Stimulated activated CD8-positive, alpha-beta memory T cell treated with anti-CD3 and anti-CD28 coated beads, Interleukin-15, amount 100 ng/mL, for 1 hour (primary cell): ENCODE measurements at places on chromosomes 7 and 10.

GRCh38 chr10:88754287-88754686 lies 5.5 kb upstream of the LIPN start:
- DNase-seq = no peak

DNA sequence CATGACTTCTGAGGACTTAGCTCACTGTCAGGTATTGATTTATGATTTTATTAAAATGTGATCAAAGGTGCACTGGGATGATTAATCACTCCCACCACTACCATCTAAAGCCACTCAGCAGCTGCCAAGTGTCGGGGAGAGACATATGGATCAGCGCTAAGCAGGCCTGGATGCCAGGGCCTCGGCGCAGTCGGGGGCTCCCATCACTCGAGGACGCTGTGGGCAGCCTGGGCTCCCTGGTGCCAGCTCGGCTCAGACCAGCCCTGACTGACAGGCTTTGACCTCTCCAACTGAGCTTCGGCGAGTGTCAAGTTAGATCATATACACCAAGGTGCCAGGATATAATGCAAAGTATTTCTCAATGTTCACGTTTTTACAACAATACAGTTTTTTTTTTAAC lies 267.7 kb downstream of the ACTR3B start:
- no peak for DNase-seq

GRCh38 chr7:70183278-70183677 lies 585.0 kb downstream of the AUTS2 start:
- DNase-seq = no peak

- DNase-seq = no peak
These were observed 48.3 kb upstream of the NRBF2 start for GRCh38 chr10:63084690-63085382.

DNA sequence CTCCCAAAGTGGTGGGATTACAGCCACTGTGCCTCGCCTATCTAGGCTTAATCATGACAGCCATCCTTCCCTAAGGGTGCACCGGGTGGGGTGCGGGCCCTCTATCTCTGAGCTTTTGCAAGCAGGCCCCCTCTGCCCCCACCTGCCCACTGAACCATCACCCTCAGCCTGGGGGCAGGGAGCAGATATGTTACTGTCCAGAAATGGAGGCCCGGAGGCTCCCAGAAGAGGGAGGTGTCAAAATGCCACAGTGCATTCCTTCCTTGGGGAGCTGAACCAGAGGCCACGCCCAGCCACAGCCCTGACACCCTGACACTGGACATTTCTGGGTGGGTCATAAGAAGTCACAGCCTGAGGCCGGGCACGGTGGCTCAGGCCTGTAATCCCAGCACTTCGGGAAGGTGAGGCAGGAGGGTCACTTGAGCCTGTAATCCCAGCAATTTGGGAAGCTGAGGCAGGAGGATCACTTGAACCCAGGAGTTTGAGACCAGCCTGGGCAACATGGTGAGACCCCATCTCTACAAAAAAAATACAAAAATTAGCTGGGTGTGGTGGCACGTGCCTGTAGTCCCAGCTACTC lies 129.8 kb upstream of the TNRC18 start:
- no peak for DNase-seq

DNA sequence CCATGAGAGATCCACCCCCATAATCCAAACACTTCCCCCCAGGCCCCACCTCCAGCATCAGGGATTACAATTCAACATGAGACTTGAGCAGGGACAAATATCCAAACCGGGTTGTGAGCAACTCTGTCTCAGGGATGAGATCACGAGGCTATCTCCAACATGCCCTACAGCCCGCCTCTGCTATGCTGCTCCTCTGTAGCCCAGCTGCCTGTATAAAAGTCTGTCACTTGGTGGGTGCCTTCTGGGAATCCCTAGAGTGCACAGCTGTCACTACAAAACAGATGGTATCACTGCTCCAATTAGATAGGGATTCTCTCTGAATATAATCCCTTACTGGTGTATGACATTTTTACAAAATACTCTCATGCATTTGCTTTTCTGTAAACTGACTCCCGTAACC lies 114.9 kb upstream of the NANOS1 start:
- DNase-seq = no peak

GRCh38 chr10:121536310-121536913 lies 61.8 kb downstream of the FGFR2 start:
- no peak for DNase-seq

DNA sequence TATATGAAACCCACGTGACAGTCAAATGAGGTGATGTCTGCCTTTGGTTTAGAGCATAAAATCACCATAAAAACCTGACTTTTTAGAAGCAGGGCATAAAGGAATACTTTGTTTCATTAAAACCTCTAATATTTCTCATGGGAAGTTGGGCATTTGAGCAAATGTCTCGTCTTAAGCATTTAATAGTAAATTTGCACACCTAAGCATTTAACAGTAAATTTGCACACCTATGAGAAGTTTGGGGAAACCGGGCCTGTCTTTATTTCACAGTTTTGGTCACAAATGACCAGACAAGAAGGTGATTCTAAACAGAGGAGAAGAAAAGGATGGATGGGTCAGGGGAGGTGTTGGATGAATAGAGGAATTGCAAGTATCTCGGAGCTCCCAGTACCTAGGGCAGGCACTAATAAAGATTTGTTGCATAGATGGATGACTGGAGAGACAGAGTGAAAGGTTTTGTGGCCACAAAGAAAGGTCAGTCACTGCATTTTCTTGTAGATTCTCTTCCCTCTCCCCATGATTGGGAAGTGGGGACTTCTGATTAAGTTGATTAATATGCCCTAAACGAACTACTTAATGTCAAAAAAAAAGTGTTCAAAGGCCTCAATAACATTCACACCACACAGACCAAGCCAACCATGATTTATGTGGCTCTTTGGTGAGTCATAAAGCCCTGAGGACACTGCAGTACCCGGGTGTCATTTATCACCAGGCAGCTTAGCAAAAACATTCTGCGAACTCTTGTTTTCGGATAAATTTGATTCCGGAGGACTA lies 158.2 kb downstream of the SPAG6 start:
- DNase-seq = no peak

GRCh38 chr7:109782806-109783205 lies 1213.1 kb downstream of the DNAJB9 start:
- DNase-seq = no peak

DNA sequence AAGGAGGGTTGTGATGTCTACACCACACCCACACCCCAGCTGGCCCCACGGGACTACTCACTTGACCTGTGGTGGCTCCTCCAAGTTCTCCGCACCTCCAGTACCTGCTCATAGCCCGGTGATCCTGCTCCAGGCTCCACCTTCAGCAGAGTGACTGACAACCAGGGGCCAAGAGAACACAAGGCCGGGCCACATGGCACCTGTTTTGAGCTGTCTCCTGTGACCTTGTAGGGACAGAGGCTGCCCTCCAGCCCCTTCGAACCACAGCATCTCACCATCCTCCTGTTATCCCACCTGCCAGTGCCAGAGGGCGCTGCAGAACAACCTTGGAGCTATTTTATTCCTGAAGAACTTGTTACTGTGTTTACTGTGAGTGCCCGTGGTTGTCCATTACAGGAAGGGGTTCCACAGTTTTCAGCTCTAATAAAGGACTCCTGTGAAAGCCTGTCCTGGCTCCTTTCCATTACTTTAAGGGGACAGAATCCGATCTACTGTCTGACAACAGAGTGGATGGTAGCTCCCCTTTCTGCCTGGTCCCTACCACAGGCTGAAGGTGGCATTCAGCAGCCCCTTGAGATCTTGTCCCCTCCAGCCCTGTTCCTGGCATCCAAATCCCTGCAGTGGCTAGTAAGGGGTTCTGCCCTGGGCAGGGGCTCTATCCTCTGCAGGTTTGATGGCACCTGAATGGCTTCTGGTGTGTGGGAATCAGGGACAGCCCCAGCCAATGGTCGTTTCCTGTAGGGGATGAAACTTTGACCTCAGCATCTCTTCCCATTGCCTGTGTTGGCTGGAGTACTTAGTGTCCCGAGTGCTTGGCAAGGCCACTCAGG lies 50.8 kb downstream of the C10orf120 start:
- DNase-seq = no peak

DNA sequence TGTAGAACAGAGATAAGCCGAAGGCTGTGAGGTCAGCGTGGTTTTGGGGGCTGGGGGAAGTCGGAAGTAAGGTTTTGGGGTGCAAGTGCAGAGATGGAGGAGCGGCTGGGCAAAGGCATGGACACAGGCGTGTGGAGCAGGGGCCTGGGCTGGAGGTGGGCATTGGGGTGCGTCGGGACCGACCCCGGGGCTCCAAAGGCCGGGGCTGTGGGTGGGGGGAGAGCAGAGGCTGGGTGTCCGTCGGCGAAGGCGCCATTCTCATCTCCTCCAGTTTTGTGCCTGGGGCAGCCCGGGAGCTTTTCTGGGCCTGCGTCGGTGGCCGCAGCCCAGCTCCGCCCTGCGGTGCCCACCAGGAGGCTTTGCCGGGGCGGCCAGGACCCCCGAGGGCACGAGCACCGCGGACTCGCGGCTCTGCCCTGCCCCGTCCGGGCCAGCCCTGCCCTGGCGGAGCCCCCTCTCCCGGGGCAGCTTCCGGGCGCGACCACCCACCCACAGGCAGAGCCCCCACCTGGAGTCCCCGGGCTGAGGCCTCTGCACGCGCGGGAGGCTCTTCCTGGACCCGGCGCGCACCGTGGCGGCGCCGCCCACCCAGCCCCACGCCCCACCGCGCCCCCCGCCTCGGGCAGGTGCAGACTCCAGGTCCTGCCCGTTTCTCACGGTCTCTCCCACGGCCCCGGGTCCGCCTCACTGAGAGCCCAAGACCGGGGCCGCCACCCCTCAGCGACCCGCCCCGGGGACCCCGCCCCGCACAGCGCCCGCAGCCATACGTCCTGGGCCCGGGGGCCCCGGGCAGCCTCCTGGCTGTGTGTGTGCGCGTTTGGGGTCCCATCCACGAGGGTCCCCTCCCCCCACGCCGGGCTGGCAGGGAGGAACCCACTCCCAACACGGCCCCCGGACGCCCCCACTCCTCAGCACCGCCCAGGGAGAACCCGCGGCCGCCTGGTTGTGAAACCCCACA lies 7.7 kb upstream of the SCART1 start:
- DNase-seq = no peak

- peak; percentile 68 for DNase-seq
These were observed 7.6 kb upstream of the ORAI2 start for GRCh38 chr7:102425639-102426267.

GRCh38 chr10:95356190-95356955 lies 65.6 kb upstream of the PDLIM1 start:
- no peak for DNase-seq

GRCh38 chr10:128258421-128258976 lies 132.3 kb upstream of the MKI67 start:
- DNase-seq = no peak

DNA sequence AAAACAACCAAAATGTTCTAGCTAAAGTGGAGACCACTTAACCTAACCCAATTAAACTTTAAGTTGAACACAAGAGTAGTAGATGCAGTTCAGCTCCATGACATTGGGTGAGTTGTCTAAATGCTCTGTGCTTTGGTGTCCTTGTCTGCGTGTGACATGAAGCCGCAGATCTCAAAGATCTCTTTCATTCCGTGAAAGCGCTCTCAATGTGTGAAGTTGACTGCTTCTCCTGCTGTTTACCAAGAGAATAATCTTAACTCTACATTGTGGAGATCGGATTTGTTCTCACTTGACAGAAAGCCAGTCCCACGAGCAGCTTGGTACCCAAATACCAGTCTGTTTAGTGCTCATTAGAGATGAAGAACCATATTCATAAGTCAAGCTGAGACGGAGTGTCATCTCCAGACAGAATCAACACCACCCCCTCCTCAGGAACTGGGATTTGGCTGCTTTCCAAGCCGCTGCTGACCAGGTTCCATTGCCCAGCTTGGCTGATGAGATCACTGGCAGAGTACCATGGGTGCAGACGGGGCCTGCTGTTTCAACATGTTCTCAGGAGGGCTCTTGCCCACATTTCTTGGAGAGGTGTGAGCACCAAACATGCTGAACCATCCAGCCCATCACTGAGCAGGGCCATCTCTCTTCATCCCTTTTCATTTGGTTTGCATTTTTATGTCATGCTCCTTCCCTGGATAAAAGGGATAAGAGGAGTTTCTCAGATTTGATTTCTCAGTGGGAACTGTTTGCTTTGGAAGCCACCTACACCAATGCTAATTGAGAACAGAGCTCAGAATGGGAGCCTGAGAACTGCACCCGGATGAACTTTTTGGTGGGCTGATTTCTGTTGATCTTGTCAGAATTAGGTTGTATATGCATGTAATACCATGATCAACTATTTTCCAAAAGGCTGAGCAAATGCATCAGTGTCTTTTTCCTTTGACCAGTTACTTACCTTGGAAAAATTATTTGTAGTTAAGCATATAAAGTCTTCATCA lies 95.8 kb upstream of the AGBL3 start:
- DNase-seq = no peak
